Fibroblast of villous mesenchyme (primary cell): ENCODE measurements at places on chromosomes 1 and 21. TPM values are rescaled to one million over a fixed set of nuclear protein-coding genes. Genes with fewer than 3 reads are reported as not detected.
A peak's percentile ranks its signal among the peaks of the same experiment; 100 is the strongest.

- DNase-seq = peak; percentile 83
These were observed 27.2 kb upstream of the LRRC8C start for GRCh38 chr1:89605692-89606091.

- DNase-seq = peak; percentile 50
These were observed 41.7 kb downstream of the DIP2A start for GRCh38 chr21:46500224-46500861.

Gene ANKRD65
- 0.43 and 1.6 TPM in 2 replicates for total RNA-seq

DNA sequence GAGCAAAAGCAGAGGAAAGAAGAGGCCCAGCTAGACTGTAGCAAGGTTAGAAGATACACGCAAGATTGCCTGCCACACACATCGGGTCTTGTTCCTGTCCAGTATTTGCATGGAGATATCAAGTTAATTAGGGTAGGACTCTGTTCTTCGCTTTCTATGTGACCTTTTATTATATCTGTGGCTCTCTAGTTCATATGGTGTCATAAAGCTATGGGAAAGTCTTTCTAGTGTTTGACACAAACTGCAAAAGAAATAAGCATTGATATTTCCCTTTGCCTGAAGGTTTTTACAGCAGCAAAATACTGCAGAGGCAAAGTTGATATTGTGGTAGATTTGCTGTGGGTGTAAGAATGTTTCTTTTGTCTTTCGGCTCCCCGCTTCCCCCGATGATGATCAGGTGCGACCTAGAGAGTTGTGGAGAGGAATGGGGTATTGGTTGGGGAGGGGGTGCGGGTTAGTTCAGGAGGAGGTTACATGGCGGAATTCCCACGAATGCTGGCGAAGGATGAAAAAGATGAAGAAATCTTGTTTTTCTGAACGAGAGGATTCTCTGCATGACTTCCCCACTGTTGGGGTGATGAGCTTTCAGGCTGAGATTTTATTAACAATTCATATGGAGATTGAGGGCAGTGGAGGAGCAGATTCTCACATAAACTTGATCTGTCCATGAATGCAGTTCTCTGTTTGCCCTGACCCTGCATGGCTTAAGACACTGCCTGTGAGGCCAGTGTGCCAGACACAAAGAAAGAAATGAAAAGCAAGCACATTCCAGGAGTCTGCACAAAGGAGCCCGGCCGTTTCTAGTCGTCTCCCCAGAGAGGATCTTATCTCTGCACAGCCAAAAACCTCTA is 550.2 kb downstream of the USP25 start:
- peak; percentile 58 for DNase-seq

DNA sequence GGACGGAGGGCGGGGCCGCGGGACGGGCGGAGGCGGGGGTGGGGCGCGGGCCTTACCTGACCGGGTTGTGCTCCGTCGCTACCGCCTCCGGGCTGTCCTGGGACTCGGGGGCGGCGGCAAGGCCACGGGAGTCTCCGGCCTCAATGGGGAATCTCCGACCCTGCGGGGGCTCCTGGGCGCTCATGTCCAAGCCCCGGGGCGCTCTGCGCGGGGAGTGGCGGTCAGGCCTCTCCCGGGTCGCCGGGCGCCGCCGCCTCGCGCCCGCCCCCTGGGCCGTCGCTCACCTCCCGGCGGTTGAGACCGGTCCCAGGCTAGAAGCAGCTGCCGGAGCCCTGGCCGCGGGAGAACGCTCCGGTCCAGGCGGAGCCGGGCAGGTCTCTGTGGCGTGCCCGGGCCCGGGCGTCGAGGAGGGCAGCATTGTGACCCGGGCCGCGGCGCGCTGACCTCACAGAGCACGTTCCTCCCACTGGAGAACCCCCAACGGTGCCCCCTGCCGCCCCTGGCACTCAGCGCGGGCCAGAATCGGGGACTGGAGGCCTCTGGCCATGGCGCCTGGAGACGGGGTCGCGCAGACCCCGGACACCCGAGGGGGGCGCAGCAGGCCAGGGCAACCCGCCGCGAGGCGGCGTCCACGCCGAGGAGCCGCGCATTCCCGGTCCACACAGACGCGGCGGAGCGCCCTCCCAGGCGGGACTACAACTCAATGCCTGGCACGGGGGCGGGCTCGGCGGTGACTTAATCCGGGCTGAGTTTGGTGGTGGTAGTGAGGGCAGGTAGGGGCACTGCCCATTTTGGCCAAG is 411 bp downstream of the FAM229A start:
- peak; percentile 38 for DNase-seq

- DNase-seq = peak; percentile 6
These were observed 212.4 kb downstream of the FOXD2 start for GRCh38 chr1:47650205-47650604.

DNA sequence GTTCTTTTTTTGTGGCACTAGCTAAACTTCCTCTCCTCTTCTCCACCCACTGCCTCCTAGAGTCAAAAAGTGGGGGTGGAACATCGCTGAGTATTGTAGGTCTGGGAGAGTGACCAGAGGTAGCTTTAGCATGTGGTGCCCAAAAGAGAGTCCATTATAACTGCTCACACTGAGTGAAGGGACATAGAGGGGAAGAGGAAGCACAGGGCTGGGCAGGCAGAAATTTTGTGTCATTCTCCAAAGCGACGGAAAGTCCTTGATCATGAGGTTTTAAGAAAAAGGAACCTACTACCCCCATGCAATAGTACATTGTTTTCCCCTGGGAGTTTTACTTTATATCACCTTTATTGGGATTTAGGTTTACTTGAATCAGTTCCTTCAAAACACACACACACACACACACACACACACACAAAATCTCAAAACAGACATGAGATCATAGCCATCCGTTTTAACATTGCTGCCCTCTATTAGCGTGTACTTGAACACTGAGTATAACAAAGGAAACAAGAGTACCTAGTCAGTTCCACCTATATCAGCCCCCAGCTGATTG is 4.1 kb downstream of the CD84 start:
- DNase-seq = no peak
